ENCODE measurements at places on chromosomes 1 and 21.

DNA sequence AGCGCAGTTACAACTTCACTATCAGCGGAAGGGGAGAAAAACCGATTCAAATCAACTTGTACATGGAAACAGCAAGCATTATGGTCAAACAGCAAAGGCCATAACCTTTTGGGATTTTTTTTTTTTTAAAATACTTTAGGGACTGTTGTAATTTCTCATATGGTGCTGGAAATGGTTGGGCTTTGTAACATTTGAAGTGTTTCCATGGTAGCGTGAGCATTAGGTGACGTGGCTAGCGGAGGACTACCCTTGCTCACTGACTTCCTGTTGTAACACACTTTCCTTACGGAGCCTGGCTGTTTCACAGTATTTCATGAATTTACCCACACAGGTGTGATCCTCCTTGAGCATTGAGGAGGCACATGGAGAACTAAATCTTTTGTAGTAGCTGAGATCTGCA, 269.5 kb downstream of the TM2D1 start:
- no peak for DNase-seq

GRCh38 chr21:18369115-18369514, 34.5 kb downstream of the TMPRSS15 start:
- DNase-seq = no peak

DNA sequence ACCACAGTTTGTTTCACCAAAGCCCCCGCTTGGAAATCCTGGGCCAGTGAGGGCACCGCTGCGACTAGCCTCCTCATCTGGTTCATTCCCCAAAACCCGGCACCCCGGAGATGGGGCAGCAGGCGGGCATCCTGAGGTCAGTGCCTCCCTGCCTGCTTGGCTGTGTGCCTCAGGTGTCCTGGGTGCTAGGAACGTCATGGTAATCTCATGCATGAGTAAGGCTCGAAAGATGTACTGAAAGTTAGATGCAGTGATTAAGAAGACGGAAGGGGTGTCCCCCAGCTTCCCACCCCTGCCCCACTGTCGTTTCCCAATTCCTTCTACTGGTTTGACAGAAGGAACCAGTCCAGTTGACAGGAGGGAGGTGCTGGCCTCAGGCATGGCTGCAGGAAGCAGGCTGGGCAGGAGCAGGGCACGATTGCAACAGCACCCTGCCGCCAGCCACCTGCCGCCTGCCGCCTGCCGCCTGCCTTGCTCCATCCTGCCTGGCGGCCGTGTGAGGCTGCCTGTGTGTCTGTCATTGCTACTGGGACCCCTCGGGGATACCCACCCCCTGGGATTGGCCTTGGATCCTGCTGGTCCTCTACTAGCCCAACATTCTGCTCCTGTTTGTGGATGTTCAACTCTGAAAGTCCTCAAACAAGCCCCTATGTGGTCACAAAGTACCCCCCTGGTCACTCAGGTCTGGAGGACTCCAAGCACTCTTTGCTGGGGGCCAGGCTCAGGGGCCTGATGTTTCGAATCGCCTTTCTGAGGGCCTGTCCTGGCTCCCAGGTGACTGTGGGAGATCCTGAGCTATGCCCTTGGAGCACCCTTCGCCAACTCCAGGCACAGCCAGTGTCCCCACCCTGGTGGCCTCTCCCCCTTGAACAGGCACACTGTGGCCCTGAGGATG, 73.0 kb upstream of the IFFO2 start:
- DNase-seq = no peak

GRCh38 chr1:220189750-220190347, 82.4 kb downstream of the RAB3GAP2 start:
- DNase-seq = no peak

GRCh38 chr1:91308544-91308943, 96.1 kb downstream of the HFM1 start:
- no peak for DNase-seq

DNA sequence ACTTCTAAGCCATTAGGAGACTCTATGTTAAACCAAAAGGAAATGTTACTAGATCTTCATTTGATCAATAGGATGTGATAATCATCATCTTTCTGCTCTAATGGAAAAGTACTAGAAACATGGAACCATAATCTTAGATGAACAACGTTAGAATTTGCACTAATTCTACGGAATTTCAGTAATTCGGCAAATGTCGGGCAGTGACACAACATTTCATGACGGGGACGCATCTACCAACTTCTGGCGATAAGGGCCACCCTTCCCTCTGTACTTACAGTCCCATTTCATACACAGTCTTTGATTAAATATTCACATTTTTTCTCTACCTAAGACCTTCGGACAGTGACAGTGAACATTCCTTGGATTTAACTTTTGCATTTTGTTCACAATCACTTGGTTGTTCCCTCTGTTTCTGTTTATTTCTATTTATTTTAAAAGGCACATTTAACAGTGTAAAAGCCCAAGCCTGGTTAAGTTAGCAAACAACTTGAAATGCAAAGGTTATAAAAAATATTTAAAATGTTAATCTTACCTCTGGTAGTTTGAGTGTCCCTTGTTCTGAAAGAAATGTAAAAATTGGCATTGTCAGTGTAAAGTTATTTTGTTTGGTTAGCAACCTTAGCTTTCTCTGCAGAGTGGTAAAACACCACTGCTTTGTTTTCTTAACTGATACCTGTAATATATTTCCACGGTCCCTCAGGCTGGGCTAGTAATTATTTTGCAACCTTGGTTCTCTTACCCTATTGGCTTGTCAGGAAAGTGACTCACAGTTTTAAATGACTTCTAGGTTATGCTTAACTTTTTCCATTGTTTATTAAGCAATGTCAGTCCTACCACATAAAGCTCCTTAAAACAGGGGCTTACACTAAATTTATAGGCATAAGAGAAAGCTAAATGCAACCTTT, 276.9 kb downstream of the VAV3 start:
- DNase-seq = no peak

GRCh38 chr1:202807926-202808757, at the start of gene KDM5B:
KDM5B (minus strand) TSS chr1:202808421; CDS start chr1:202808305, 116 bp downstream.
- DNase-seq = peak; percentile 74

DNA sequence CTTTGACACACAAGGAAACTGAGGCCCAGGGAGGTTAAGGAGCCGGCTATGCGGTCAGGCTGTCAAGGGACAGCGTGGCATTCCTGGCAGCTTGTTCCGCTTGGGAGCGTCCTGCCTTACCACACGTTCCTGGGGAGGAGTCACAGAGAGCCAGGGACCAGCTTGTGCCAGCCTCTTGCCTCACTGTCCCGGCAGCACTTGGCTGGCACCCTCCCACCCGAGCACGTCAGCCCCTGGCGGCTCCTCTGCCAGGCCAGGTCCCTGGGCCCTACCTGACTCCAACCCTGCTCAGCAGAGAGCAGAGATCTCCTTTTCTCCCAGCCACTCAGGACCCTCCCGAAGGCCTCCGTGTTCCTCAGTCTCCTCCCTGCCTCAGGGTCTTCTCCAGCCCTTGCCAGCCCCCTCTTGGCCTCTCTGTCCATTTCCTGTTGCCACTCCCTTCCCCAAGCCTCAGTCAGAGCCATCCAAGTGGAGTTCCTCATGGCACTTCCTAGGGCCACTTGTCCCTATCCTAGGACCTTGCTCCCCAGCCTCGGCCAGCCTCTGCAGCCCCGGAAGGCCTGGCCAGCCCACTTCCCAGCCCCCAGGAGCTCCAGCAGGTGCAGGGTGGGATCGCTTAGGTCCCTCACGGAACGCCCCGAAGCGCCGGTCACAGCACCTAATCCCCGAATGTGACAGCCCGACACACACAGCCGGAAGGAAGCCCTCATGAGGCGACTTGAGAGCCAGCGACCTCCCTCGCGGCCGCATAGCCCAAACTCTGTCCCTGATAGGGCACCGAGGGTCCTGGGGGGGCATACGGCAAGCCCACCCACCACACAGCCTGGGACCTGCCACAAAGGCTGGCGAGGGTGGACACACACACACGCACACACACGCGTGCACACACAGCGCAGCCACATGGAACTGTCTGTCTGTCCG, 130.3 kb downstream of the CASZ1 start:
- no peak for DNase-seq

- DNase-seq = no peak
These were observed 519.5 kb downstream of the SMYD3 start for GRCh38 chr1:245987577-245987976.

GRCh38 chr1:19869929-19870328, 12.3 kb upstream of the OTUD3 start:
- DNase-seq = no peak

DNA sequence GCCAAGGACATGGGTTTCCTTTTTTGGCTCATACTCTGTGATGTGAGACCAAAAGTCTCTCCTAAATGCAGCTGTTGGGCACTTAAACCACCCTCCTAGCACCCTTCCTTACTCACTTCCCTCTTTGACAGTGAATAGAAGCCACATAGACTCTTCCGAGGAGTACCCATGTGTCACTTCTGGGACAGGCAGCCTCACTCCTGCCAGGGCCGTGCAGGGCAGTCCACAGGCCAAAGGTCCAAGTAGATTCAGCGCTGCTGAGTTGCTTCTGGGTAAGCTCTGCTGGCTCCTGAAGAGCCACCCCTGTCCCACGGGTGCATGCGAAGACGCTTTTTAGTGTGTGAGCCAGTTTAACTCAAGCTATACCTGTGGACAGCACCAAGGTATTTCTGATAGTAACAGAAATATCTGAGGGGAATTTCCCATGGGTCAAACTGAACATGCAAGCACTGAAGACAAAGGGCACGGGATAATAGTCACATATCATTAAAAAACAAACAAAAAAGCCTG, 36.8 kb upstream of the BMP8B start:
- DNase-seq = no peak

DNA sequence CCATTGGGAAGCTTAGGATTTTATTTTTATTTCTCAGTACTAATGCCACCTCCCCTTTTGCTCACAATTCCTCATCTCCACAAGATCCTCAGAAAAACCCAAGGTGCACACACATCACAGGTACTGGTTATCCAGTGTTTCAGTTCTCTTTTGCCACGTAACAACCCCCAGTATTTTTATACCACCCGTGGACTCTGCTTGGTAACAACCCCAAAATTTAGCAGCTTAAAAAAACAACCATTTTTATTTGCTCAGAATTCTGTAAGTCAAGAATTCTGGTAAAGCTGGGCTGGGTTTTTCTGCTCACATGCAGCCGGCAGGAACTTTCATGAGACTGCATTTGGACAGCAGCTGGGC, 180.0 kb downstream of the KAZN start:
- no peak for DNase-seq

- no peak for DNase-seq
These were observed 35.3 kb upstream of the CACYBP start for GRCh38 chr1:174964261-174964971.

GRCh38 chr1:96674915-96675314, 46.7 kb upstream of the PTBP2 start:
- DNase-seq = no peak

DNA sequence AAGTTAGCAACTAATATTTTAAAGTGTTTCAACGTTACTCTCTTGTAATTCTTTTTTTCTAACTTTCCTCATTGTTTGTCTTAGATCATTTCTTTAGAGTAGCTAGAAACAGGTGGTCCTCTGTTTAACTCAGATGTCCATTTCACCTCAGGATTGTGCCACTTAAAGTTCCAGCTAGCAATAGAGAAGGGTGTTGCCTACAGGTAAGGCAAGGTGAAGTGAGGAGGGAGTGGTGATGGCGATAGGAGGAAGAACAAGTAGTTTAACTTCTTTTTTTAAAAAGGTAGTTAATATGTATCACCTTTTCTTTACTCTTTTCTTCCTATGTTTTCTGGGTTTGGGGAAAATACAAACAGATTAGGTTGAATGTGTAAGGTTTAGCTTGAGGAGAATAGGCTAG, 44.4 kb downstream of the ABCD3 start:
- no peak for DNase-seq

GRCh38 chr1:220139966-220140365, 46.0 kb downstream of the IARS2 start:
- DNase-seq = no peak

GRCh38 chr21:27557356-27557755, 590.5 kb upstream of the ADAMTS5 start:
- DNase-seq = no peak

- DNase-seq = no peak
These were observed 16.2 kb upstream of the FAAP20 start for GRCh38 chr1:2210786-2211185.

DNA sequence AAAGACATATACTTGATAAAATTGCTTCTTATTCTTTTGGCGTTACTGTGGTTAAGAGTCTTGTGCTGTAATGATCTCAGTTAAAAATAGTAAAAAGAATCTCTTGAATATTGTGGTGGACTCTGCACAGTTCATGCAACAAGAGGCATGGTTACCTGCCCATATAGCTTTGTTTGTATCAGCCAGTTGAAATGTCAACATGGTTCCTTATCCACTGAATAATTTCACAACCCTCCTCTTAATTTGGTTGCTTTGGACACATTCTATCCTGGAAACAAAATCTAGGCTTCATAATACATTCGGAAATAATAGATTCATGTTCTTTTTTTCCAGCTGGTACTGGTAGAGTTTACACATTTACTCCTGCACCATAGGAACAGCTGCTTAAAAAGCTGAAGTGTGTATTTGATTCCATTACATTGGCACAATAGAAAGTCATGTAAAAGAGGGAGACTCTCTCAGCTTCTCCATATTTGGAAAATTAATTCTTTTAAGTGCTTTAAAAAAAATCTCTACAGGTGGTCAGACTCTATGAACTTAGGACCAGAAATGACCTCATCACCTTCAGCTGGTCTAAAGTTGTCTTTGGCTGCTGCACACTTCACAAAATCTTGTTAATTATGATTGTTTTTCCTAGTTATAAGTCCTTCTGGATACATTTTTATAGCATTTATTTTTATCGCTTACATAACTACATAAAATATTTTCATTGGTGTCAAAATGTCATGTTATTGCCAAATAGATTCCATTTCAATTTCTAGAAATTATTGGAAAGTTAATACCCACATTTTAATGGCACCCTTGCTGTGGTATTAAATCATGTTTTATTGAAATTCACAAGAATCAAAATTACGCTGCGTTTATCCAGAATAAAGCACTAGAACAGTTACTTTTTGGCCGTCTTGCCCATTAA, 100.2 kb downstream of the LTN1 start:
- DNase-seq = no peak

- DNase-seq = no peak
These were observed 144.0 kb upstream of the CD34 start for GRCh38 chr1:208054911-208055379.

- no peak for DNase-seq
These were observed 48.4 kb downstream of the TRIM11 start for GRCh38 chr1:228358039-228358763.

- DNase-seq = no peak
These were observed 95.1 kb downstream of the RERE start for GRCh38 chr1:8722366-8722765.

DNA sequence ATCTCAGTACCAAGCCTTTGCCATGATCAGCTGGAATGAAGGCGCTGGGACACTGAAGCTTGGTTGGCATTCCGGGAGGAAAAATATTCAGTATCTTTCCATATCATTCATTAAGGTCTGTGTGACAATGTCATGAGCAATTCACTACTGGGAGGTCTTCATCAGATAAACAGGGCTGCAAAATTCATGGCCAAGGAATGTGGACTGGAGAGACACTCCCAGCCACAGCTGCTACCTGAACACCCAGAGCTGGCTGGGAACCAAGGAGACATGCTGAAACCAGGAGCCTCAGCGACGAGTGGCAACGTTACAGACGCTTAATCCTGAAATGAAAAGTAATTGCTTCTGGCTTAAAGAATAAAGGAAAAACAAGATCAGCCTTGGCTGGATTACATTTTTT, 30.6 kb upstream of the DDAH1 start:
- no peak for DNase-seq

- no peak for DNase-seq
These were observed 30.2 kb upstream of the CA6 start for GRCh38 chr1:8915446-8915845.

Measured in activated CD4-positive, alpha-beta T cell treated with anti-CD3 and anti-CD28 coated beads, Interleukin-2, amount 50 U/mL, for 48 hours (primary cell).